Substantia nigra (tissue), 51 donors: ENCODE measurements at places on chromosomes 11 and 22.

- no peak for DNase-seq
These were observed 95.7 kb upstream of the UBASH3B start for GRCh38 chr11:122559734-122560382.

DNA sequence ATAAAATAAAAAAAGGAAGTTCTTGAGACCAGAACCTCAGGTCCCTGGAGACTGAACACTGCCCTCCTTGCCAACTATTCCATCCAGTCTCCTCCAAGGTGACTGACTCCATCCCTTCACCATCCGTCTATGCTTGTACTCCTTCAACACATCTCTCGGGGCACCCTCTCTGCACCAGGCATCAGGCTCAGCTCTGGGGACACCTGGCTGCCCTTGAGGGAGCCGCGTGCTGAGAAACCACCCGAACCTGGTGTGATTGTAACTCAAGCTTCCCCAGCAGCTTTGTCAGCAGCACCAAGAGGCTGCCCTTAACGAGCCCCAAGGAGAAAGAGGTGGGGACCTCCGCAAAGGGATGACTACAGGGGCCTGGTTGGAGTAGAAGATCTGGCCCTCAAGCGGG lies 1.7 kb downstream of the PTPN5 start:
- DNase-seq, result no peak

DNA sequence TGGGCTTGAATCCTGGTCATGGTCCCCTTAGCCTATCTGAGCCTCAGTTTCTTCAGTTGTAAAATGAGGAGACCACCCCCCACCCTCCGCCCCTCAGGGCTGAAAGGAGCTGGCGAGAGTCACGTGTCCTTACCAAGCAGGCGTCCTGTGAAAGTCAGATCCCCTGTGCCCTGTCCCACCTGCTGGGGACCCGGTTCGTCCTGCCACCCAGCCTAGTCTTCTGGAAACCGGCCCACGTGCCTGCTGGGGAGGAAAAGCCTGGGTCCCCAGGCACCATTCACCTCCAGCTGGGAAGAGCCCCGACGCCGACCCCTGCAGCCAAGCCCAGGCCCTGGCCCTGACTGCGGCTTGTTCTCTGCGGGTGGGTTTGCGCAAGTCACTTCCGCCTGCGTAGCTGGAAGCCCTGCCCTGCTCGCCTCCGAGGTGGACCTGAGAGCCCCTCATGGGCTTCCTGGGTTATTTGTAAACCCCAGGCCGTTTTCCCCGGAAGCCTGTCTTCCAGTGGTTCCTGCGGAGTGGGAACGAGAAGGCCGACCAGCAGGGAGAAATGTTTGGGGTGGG lies 679 bp upstream of the SSH3 start:
- no peak for DNase-seq

- no peak for DNase-seq
These were observed 158.4 kb downstream of the CADM1 start for GRCh38 chr11:115345840-115346239.

DNA sequence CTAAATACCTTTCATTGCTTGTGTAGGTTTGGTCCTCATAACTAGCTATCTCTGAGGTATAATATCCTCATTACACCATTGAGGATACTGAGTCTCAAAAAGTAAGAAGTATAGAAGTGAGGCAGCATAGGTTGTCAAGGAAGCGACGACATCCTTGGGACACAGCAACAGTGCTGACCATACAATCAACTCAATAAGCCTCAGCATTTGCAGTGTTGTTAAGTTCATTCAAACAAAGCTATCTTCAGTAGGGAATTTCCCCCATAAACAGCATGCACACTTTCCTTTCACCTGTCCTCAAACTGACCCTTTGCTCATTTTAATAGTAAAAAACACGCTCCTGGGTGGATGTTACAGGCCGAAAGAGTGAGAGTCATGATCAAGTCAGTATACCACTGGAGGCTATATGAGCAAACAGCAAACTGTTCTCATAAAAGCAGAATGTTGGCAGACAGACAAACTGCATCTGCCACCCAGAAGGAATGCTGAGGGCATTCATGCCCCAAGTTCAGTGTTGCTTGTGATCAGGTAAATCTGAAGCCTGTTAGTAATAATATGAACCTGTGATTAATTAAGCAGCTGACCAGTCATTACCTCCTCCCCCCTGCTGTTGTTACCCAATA lies 756.2 kb upstream of the TENM4 start:
- DNase-seq, result no peak

GRCh38 chr11:108926841-108927577 lies 262.1 kb downstream of the DDX10 start:
- no peak for DNase-seq

DNA sequence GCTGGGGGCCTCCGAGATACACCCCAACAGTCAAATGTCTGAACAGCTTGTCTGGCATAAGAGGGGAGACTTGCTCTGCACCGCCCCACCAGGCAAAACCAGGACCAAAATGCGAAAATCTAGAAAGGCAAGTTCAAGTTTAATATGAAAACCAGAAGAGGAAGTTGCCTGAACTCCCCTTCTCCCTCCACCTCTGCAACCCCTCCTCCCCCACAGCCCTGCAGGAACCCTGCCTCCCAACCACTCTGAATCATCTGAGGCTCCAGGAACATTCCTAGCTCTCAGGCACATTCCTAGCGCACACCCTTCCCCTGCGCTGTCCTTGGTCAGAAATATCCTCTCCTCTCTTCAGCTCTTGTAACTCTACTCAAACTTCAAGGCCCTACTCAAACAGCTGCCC lies 36.7 kb downstream of the ISX start:
- no peak for DNase-seq

DNA sequence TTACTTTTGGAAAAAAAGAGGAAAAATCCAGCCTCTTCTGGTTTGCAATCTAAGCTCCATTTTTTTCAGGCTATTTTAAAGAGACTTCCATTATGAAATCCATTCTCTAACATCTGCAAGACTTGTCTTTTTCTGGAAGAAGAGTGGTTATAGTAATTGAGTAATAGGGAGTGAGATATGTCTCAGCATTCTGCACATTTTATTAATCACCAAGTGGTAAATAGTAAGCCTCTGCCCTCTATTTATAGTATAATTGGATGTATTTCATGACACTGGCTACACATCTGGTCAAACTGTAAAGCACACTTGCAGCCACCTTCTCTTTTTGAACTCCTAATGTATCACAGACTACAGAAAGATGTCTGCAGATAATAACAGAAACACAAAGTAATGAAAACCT lies 391.1 kb downstream of the ETS1 start:
- DNase-seq, result no peak

DNA sequence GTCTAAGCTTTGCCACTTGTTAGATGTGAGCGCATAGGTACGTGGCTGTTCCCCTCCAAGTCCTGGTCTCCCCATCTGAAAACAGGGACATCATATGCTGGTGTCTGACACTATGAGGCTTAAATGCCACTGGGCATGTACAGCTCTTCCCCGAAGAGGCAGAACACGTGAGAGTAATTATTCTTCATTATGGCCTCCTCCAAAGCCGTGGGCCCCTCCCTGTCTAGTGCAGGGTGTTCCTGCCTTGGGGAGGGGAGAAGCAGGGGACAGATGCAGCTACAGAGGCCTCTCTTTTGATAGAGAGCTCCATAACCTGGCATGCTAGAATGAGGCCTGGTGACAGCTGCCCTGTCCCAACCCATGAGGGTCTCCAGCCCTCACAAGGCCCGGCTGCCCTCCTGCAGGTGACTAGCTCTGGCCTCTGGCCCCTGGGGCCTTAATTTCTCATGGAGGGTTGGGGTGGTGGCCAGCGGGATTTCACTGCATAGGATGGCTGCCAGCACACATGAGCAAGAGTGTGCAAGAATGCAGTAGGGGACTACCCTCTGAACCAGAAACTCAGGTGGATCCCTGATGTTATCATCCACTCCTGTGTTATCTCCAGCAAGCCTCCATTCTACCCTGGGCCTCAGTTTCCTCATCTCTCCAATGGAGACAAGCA lies 334.6 kb downstream of the MN1 start:
- no peak for DNase-seq

- no peak for DNase-seq
These were observed 16.2 kb upstream of the OR10V1 start for GRCh38 chr11:59729834-59730233.

DNA sequence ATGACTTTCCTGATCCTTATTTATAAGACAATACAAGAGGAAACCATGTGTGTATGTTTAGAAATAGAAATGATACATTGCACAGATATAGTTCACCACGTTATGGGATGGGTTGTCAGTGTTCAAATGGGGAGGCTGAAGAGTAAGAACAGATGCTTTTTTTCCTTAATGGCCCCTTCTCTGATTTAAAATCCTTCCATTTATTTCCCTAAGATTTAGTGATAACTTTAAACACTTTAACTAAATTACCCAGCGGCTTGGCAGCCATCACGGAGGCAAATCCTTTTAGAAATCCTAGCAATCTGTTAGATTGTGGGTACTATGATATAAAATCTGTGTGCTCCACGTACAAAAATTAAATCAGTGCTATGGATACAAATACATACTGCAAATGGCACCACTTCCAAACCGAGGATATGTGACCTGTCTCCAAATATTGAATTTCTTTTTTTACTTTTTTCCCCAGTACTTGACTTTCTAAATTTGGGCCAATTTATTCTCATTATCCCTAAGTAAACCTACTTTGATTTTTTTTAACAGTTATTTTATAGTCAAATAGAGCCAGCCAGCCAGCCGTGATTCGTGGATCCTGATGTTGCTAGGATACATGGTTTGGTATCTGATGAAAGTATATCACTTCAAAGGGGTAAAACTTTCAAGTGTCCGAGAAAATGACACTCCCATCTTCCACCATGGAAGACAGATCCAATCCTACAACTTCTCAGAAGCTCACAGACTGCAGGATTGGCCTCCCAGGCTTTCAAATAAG lies 46.1 kb downstream of the BDNF start:
- DNase-seq, result no peak

DNA sequence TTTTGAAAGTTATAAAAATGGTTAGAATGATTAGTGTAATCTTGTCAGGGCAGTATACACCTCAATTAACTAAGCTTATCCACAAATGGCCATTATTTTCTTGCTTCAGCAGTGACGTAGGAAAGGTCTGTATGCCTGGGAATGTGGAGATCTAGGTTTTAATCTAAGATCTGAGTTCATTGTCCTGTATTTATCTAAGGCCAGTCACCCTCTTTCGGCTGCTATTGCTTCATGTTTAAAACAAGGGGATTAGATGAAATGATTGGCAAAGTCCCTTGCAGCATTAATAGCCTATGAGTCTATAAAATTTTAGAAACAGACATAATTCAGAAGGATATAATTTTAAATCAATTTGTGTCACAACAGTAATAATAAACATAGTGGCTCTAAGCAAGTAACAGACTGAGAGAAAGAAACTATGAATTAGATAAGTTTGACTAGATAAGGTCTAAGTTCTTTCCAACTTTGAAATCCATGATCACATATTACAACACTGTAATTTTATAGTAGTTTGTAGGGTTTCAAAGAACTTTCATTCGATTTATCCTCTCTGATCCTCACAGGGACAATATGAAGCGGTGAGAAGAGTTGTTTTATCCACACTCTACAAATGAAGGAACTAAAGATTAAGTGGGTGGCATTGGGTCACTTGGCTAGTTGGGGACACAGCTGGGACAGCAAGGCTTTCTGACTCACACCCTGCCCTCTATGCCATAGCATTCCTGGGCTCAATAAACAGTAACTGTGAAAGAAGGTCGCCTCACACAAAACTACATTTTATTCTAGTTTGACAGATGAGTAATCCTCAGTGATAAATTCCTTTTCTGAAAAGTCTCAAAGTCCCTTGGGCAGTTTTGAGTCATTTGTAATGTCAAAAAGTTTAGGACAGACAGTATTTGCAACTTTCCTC lies 60.6 kb upstream of the RDX start:
- DNase-seq, result no peak

- no peak for DNase-seq
These were observed 255.9 kb downstream of the C11orf87 start for GRCh38 chr11:109677876-109678275.

- no peak for DNase-seq
These were observed 12.8 kb downstream of the MRPL17 start for GRCh38 chr11:6670202-6670830.

DNA sequence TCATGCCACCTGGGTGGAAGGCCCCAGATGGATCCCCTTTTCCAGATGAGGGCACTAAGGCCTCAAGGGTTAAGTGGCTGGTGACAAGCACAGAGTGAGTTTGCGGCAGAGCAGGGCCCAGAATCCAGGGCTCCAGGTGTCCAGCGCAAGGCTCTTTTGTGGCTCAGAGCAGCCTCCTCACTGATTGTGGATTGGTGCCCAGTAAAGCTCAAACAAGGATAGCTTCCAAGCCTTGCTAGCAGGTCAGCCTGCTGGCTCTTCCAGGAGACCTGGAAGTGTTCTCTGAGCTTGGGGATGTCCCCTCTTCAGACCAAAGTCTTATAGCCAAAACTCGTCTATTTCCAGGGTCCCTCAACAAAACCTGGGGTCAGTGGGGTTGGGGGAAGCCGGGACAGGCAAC lies 167.6 kb upstream of the SYT13 start:
- DNase-seq, result no peak

GRCh38 chr22:19663286-19663815 lies 51.0 kb upstream of the SEPTIN5 start:
- DNase-seq, result peak; percentile 20
